ENCODE measurements at places on chromosomes 1 and 21.
A peak's percentile ranks its signal among the peaks of the same experiment; 100 is the strongest.

DNA sequence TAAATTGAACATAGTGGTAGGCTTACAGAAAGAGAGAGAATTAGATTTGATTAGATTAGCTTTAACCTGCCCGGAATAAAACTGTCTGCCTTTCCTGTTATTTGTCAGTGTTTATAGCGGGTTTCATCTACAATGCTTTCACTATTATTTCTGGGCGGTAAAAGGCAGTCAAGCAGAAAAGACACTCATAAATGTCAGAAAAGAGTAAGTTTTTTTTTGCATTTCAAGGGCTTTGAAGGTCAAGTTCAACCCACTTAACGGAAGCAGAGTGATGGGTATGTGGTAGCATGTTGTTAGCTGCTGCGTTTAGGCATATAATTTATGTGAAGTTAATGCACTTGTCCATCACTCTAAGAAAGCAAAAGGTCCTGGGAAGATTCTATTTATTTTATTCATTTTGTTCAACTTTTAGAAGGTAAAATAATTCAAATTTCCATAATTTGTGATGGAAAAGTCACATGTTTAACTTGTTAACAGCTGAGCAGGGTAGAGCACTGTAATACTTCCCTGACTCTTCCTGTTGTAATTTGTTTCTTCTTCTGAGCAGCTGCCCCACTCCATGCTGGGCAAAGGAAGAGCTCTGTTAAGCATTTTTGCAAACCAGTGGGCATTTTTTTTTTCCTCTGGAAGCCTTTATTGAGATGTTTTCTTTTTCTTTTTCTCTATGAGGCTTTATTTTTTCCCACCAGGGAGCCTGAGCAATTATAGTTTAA, 220.1 kb downstream of the ST6GALNAC3 start:
- no peak for DNase-seq

GRCh38 chr1:224684979-224685425, 68.9 kb downstream of the CNIH3 start:
- no peak for DNase-seq

DNA sequence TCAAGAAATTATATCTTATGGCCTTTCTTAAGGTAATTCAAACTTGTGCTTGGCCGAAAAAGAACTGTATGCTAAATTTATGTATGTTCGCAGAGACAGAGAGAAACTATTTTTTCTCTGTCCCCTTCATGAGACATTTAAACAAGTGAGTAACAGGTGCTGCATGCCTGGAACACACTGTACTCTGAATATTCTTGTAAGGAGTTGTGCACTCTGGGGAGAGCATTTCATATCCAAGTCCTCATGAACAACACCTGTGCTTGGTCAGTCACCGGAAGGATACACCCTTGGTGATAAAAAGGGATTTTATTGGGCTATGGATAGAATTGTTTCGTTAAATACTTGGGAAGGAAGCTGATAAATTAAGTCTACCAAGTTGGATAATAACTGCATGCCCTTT, 220.8 kb upstream of the NRIP1 start:
- no peak for DNase-seq

- DNase-seq: peak; percentile 3
Observed at GRCh38 chr21:32448803-32449594, 36.5 kb downstream of the EVA1C start.

- DNase-seq: no peak
Observed at GRCh38 chr1:86502721-86503405, 34.1 kb downstream of the CLCA1 start.

DNA sequence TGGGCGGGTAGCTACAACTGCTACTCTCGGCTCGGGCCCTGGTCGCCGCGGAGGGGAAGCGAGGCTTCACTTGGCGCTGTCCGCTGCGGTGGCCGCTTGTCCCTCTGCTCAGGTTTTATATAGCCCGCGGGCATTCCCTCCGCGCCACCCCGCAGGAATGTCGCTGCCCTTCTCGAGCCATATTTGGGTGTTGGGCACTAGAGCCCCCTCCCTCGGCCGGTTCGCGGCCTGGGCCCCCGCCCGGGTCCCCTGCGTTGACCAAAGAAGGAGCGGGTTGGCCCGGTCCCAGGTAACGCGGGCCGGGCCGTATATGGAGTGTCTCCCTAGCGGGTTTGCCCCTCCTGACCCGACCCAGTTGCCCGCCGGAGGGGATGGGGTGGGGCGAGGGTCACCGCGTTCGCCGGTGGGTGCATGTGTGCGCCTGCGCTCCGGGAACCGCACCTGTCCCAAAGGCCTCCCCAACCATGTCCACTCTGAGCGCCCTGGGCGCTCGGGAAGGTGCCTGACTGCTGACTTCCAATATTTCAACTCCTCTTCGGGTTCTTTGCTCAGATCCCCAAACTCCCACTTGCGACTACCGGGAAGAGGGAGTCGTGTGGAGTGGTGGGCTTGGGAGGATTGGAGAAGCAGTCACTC, at the start of gene ACTA1:
Gene ACTA1 (minus strand): TSS at position 90 of the 636 bp plus-strand sequence. CDS start 979 bp downstream, outside the sequence.
- no peak for DNase-seq
